ENCODE measurements at places on chromosomes 1 and 21.

DNA sequence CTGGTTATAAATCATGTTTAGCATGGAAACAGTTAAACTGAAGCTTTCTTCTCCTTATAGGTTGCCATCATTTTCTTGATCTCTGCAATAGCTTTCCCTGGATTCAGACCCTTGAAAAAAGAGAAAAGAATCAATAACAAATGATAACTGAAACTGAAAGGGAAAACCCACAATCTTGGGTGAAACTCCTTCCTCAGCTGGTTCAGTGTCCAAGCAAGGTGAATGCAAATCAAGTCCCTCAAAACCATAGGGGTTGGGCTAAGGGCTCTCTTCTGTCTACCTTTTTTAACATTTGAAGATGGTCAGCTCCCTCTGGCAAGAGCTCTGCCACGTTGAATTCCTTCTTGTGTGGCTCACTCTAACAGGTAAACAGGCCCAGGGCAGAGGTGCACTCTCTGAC, 7.1 kb upstream of the ATP13A2 start:
- DNase-seq, result no peak

- no peak for DNase-seq
Observed at GRCh38 chr1:218556016-218556415, 210.9 kb downstream of the TGFB2 start.

DNA sequence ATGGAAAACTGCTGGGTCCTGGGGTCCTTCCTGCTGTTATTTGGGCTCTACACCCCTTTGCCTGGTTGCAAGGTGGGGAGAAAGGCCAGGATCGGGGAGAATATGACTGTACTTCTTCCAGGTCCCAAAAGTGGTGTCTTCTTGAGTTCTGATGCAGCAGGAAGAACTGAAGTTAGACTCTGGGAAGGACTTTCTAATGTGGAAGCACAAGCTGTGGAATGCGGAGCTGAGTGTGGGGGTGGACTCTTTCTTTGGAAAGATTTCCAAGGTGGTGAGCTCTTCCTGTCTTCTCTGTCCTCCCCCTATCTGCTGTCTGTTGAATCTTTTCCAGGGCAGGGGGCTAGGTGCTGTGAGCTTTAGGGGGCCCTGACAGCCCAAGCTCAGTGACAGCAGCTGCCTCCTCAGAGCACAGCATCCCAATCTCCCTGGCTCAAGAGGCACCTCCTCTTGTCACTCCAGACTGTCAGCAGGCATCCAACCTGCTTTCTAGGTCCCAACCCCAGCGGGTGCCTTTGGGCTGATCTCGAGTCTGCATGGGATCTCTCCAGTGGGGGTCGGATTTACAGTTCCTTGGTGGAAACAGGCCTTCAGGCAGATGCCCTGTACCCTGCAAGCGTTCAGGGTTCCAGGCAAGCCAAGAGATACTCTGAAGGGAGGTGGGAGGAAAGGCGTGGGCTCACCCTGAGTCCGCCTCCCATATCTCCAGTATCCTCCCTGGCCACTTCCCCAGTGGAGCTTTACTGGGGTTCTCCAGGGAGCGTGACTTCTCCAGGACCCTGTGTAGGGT, 23.2 kb downstream of the ADORA1 start:
- no peak for DNase-seq

DNA sequence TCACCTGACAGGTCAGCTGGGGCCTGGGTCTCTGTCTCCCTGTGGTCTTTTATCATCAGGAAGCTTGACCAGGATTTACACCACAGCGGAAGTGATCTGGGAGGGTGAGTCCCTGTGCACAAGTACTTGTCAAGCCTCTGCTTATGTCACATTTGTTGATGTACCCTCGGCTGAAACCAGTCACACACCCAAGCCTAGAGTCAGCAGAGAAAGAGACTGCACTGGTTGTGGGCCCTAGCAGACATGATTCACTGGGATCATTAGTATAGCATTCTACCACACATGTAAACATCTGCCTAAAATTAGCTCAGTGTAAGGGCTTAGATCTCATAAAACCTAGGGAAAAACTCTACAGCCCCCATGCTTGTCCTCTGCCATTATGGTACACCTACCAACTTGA, 79.3 kb upstream of the LAMC2 start:
- DNase-seq, result peak; percentile 93

DNA sequence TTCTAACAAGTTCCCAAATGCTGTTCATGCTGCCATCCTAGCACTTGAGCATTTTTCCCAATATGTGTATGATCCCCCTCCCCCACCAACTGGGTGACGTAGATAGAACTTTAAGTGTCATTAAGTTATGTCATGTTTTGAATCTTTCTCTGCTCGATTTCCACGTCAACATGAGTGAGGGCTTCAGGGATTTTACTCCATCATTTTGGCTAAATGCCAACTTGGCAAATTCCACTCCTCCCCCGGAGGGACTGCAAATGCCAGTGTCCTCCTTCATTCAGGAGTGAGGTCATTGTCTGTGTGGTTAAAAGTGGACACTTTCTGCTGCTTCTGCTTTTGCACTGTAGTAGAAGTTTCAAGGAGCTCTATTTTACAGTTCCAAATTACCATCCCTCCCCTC, 201.7 kb downstream of the FGGY start:
- peak; percentile 61 for DNase-seq

- DNase-seq, result no peak
Observed at GRCh38 chr1:168693197-168693871, 35.7 kb downstream of the DPT start.

DNA sequence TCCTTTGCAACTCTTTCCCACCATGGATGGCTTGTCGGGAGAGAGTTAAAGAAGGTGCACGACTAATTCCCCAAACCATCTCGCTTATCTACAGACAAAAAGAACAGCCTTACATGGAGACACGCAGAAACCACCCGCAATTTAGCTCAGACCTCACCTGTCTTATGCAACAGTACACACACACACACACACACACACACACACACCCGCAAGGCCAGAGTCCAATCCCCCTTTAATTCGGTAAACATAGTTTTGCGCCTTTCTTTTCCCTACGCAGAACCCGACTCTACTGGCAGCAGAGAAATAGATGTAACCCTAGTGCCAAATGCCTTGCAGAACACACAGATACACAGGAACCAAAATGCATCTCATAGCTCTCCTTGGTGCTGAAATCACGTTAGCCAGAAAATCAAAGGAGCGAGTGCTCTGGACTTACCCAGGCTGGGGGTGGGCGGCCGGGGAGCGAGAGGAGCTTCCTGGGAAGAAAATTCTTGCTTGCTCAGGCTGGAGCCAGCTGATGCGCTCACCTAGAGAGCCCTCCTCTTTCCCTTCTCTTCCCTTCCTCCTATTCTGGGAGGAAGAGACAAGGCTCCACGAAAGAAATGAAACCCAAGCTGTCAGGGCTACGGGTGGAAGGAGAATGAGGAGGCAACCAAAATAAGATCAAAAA, 470 bp downstream of the TNR start:
- peak; percentile 77 for DNase-seq

- DNase-seq, result no peak
Observed at GRCh38 chr1:6823793-6824192, 38.5 kb downstream of the CAMTA1 start.

DNA sequence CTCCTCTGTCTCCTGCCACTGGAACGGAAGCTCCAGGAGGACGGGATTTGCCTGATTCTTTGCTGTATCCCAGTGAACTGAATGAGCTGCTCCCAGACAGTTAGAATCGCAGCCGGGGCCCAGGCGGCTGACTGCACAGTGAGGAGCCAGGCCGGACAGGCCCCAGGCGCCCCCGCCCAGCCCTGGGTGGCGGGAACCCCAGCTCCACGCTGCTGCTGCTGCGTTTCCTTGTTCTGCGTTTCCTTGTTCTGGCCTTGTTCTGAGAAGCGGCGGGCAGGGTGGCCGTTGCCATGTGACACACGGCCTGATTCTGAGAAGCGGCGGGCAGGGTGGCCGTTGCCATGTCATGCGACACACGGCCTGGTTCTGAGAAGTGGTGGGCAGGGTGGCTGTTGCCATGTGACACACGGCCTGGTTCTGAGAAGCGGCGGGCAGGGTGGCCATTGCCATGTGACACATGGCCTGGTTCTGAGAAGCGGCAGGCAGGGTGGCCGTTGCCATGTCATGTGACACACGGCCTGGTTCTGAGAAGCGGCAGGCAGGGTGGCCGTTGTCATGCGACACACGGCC, 56.2 kb downstream of the SLC37A1 start:
- DNase-seq, result no peak

DNA sequence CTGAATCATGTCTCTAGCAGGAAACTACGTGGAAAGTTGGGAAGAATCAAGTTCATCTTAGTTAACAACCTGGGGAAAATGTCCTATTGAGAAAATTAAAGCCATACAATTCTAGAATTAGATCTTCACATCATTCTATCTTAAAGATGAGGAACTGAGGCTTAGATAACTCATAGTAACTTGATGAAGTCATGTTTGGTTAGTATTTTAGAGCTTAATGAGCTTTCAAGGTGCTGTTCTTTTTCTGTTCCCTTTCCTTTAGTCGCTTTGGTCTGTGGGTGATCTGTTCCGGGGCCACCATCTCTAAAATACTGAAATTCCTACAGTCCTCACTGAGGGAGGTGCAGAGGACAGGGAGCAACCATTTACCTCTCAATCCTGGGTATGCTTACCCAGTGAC, 4.3 kb upstream of the GLUL start:
- DNase-seq, result no peak

GRCh38 chr21:46456750-46457149, 1.9 kb upstream of the DIP2A start:
- DNase-seq, result no peak

DNA sequence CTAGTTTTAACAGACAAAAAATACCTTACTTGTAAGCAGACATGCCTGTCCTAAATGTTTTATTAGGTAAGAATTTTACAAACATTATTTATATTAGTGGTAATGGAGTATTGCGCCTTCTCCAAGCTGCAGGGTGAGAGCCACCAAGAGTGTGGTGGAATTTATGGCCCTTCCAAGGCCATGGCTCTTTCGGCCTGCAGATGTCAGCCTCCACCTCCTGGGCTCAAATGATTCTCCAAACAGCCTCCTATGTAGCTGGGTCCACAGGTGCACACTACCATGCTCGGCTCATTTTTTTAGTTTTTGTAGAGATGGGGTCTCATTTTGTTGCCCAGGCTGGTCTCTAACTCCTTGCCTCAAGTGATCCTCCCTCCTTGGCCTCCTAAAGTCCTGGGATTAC, 56.3 kb downstream of the ITGB3BP start:
- DNase-seq, result no peak

DNA sequence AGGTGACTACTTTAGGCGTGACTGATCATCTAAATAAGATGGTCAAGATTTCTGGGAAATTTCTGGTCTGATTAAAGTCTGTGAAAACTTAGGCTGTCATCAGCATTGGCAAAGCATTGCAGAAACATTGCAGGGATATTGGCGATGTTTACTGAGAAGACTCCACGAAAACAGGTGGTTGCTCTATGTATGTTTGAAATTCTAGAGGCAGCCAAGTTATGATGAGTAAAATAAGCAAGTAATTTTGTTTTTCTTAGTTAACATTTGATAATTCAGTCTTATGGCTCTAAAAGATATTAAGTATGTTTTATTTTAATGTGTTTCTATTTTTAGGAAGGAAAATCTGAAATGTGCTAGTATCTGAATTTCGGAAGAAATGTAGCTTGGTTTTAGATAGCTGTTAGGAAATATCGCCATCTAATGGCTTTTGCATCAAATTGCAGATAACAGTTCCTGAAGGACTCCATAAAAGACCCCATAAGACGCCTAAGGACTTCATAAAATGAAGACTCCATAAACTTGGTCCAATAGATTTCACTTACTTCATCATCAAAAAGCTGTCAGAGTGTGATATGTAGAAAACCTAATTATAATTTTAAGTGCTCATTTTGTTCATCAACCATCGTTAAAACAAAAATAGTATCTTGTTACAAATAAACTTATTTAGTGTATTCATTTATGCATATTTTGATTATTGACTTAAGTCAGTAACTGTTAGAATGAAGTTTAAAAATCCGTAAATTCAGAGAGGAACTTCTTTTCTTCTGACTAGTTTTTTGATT, 344.6 kb downstream of the RYR2 start:
- peak; percentile 42 for DNase-seq

DNA sequence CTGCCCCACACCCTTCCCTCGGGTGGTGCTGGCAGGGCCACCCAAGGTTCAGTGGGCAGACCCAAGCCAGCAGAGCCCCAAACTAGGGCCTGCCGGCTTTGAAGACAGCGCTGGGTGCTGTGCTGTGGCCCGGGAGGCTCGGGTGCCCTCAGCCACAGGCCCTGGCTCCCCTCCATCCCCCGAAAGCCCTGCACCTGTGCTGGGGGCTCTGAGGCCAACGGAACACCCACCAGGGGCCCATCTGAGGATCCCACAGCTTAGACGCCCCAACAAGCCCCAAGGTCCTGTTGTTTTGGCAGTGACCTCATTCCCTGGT, 8.6 kb downstream of the ITGB2 start:
- no peak for DNase-seq

GRCh38 chr1:179817789-179818188, 59.8 kb downstream of the TOR1AIP2 start:
- peak; percentile 25 for DNase-seq

GRCh38 chr1:223713546-223714420, 1.4 kb downstream of the CAPN2 start:
- DNase-seq, result no peak

- DNase-seq, result no peak
Observed at GRCh38 chr1:33814166-33814565, 49.7 kb upstream of the HMGB4 start.

GRCh38 chr1:30645807-30646206, 77.6 kb downstream of the MATN1 start:
- DNase-seq, result no peak

DNA sequence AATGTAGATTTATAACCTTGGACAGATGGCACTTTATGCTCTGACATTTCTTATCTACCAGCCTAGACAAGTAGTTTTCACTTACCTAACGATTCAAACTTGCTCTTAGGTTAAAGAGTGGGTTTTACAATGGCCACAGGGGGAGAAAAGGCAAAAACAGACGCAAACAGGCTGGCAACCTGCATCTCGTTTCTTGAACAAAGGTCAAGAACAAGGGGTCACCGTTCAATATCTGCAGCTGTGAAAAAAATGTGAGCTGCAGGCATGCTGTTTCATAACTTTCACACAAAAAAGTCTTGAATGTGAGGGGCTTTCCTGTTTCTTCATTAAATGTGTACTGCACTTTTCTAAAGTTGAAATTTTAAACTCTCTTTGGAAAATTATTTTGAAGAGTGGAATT, 49.4 kb downstream of the SYDE2 start:
- DNase-seq, result peak; percentile 5

DNA sequence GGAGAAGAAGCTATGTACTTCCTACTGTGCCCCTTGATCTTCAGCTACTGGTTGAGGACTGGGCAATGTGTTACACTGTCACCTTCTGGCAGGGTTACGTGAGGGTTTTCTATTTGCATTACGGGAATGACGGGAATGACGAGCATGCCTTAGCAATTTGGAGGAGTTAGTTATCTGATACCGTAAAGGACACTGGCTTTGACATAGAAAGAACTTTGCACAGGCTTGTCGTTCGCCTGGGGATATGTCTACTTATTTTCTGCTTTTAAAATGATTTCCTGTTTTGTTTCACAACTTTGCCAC, 19.8 kb upstream of the ACBD6 start:
- no peak for DNase-seq

- no peak for DNase-seq
Observed at GRCh38 chr1:175128523-175128922, 60.9 kb downstream of the TNN start.

All from mesenchymal stem cell (in vitro differentiated cells and primary cell).